Motor neuron (in vitro differentiated cells): ENCODE measurements at places on chromosomes 5 and 9.
A peak's percentile ranks its signal among the peaks of the same experiment; 100 is the strongest.

GRCh38 chr5:14447958-14448911 is 133.4 kb upstream of the OTULINL start:
- no peak for ATAC-seq

DNA sequence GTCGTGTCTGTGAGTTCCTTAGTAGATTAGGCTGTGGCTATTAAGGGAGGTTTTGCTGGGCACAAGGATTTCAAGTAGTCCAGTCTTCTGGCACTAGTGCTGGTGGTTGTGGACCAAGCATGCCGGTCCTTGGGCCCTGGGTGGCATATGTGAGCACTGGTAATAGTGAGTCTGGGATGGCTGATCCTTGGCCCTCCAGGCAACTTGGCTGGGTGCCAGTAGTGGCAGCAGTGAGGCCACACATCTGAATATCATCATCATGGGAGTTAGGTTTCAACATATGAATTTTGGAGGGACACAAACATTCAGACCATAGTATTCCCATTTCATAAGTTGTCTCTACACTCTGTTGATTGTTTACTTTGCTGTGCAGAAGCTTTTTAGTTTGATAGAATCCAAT is 25.3 kb upstream of the APBA1 start:
- ATAC-seq = no peak

DNA sequence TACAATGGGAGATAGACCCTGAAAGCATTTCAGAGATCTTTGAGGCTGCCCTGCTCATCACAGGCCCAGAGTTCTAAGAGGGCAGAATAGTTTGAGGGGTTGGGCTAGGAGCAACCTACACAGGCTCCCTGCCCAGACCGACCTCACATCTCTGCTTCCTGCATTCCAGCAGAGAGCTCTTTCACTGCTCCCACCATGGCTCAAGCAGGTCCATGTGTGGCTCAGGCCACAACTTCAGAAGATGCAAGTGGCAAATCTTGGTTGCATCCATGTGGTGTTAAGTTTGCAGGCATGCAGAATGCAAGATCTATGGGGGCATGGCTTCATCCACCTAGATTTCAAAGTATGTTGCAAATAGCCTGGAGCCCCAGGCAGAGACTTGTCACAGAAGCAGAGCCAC is 39.0 kb downstream of the GDA start:
- ATAC-seq = no peak

DNA sequence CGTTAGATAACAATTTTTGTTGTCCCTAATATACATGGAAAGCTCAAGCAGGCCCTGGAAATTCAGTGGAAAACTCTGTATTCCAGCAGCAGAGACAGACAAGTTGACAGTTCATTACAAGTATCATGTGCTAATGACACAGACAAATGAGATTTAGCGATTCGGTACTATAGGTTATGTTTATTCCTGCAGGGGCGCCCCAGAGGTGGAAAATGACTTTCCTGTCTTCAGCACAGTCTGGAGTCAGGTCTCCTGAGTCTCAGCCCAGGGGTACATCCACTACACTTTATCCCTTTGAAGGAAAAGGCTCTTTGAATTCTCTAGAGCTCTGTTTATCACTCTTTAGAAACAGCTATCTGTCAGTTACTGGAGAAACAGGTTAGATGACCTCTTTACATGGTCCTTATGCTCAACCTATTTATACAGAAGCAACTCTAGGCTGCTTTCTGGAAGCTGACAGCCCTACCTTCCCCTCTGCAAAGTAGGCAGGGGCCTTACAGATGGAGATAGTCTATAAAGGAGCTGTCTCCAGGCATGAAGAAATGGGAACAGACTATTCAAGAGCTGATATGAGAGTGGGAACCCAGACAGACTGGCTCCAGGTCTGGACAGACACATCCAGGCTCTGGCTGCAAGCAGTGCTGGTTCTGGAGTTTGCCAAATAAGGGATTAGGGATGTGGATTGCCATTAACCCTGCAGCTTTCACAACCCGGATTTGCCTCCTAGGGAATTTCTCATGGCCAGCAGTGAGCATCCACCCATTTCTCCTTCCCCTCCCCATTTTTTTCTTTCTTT is 7.2 kb upstream of the SLC31A2 start:
- ATAC-seq = no peak

GRCh38 chr9:85534340-85534739 is 207.4 kb downstream of the AGTPBP1 start:
- ATAC-seq = no peak

DNA sequence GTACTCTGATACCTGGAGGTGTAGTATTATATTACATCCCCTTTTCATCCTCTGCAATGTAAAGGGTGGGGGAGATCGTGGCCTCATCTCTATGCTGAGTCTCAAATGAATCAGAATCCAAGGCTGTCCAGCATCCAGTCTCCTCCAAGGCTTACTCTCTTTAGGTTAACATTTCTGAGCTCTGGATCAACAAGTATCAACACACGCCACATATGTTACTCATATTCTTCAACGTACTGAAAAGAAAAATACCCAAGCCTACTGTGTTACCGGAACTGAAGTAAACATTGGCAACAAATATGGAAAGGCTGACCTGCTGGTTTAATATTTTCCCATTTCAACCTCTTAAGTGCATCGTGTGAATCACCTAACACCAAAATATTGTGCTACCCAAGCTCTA is 241.8 kb downstream of the GAS1 start:
- no peak for ATAC-seq

DNA sequence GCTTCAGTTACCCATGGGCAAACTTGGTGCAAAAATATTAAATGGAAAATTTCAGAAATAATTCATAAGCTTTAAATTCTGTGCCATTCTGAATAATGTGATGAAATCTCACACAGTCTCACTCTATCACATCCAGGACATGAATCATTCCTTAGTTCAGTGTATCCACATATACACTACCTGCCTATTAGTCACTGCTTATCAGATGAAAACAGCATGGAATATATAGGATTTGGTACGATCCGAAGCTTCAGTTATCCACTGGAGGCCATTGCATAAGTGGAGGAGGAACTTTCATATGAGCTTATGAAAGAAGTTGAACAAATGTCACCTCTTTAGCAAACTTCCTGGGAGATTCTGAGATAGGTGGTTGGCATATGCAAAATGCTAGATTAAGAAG is 64.2 kb downstream of the GAPVD1 start:
- ATAC-seq = no peak

GRCh38 chr5:176882567-176882903 is 16.6 kb downstream of the HK3 start:
- ATAC-seq = no peak

- no peak for ATAC-seq
These were observed 3.7 kb downstream of the HCN1 start for GRCh38 chr5:45692481-45692880.

GRCh38 chr5:96999856-97000255 is 64.0 kb downstream of the LNPEP start:
- no peak for ATAC-seq

GRCh38 chr5:113778147-113778546 is 264.7 kb downstream of the YTHDC2 start:
- no peak for ATAC-seq

DNA sequence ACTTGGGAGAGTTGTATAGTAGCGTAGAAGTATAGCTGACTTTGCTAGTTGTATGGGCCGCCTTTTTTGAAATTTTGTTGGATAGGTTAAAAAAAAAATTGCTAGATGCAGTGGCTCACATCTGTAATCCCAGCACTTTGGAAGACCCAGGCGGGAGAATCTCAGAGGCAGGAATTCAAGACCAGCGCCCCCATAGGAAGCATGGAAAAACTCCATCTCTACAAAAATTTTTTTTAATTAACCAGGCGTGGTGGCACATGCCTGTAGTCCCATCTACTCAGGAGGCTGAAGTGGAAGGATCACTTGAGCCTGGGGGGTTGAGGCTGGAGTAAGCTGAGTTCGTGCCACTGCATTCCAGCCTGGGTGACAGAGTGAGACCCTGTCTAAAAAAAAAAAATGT is 59.2 kb downstream of the SMC5 start:
- ATAC-seq = no peak

DNA sequence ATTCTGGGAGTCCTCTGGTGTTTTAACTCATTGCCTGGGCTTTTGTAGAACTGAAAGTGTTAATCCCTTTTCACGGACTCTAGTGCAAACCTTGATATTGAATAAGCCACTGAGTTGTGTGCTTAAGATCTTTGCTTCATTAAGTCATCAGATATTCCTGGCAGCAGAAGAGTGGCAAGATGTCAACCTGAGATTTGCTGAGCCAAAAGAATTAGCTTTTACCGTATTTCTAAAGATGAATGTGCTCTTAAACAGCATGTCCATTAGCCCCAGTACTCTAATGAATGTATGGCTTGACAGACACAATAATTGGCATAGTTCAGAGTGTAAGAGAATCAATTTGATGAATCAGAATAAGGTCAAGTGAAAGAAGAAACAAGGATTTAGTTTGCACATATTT is 87.2 kb upstream of the CDH6 start:
- no peak for ATAC-seq

GRCh38 chr5:128062172-128062746 is 21.3 kb upstream of the SLC12A2 start:
- ATAC-seq = peak; percentile 22

GRCh38 chr5:149421834-149422233 is 42.7 kb upstream of the IL17B start:
- no peak for ATAC-seq

GRCh38 chr9:28915202-28915930 is 1342.1 kb upstream of the C9orf72 start:
- no peak for ATAC-seq

DNA sequence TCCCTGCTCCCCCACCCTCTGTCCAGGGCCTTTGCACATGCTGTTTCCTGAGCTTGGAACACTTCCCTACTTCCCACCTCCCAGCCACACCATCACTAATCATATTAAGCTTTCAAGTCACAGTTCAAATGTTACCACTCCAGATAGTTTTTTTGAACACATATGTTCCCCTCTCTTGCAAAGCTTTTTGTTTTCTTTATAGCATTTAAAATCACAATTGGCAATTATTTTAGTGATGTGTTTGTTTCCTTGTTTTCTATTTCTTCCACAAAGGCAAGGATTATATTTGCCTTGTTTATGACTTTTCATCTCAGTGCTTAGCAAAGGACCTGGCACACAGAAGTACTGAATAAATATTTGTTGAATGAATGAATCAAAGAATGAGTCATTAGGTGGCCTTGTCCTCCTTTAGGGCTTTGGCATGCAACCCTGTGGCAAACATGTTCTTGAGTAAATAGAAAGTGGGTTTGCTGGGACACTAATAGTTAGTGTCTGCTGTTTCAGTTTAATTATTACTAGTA is 386.8 kb downstream of the FGF10 start:
- ATAC-seq = no peak

GRCh38 chr5:42641336-42642005 is 115.1 kb upstream of the CCDC152 start:
- ATAC-seq = no peak

- no peak for ATAC-seq
These were observed 142.7 kb downstream of the TTLL11 start for GRCh38 chr9:121950441-121950840.

- peak; percentile 24 for ATAC-seq
These were observed 34.7 kb downstream of the NKD2 start for GRCh38 chr5:1043327-1043726.

GRCh38 chr9:90092508-90092907 is 487.7 kb downstream of the GADD45G start:
- ATAC-seq = no peak

- no peak for ATAC-seq
These were observed 77.2 kb downstream of the MRPS30 start for GRCh38 chr5:44885903-44886302.

- ATAC-seq = no peak
These were observed 853.5 kb upstream of the DMAC1 start for GRCh38 chr9:8653111-8653510.

- no peak for ATAC-seq
These were observed 21.0 kb downstream of the SKIC3 start for GRCh38 chr5:95533761-95534160.

GRCh38 chr9:15144622-15145061 is 162.4 kb downstream of the TTC39B start:
- ATAC-seq = no peak

DNA sequence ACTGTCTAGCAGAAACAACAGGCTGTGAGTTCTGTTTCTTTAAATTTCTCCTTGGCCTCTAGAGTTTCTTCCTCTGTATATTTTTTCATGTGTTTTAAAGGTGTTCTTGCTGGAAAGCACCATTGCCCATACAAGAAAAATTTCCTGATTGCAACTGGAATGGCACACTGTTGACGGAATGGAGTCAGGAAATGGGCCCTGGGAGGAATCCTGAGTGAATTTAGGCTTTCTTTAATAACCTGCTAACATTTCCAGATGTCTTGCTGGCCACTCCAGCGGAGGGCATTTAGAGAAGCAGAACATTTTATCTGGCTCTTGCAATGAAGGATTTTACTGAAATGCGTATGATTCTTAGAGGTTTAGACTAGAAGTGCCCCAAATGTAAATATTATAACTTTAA is 736.3 kb downstream of the TAF11L14 start:
- no peak for ATAC-seq

- ATAC-seq = peak; percentile 70
These were observed 173.8 kb downstream of the MAST4 start for GRCh38 chr5:66769839-66770617.

DNA sequence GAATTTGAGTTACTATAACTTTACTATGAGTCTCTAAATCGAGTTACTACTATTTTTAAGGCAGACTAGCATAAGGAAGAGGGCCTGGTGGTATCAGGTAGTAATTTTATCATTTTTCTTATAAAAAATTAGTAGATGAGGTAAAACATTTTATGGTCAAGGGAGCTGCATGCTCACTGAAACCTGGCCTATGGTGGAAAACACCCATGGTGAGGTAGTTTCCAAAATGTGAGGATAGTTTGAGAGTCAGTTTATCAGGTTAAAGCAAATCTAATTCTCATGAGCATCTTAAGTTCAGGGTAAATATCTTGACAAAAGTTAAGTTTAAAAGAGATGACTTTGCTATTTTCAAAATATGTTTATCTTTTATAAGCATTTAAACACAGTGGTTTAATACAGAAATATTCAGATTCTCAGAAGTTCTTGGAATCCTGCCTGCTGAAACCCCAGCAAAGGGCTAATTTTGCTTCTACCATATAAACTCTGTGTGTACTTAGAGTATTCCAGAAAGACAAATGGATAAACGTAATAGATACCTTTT is 10.0 kb downstream of the DDX4 start:
- no peak for ATAC-seq

GRCh38 chr9:130421802-130422276 is 22.9 kb upstream of the ASS1 start:
- no peak for ATAC-seq

- ATAC-seq = no peak
These were observed 155.3 kb upstream of the ANKRD55 start for GRCh38 chr5:56388229-56388985.
